ENCODE measurements at places on chromosomes 2 and 18. TPM values are rescaled to one million over a fixed set of nuclear protein-coding genes. Genes with fewer than 3 reads are reported as not detected.

DNA sequence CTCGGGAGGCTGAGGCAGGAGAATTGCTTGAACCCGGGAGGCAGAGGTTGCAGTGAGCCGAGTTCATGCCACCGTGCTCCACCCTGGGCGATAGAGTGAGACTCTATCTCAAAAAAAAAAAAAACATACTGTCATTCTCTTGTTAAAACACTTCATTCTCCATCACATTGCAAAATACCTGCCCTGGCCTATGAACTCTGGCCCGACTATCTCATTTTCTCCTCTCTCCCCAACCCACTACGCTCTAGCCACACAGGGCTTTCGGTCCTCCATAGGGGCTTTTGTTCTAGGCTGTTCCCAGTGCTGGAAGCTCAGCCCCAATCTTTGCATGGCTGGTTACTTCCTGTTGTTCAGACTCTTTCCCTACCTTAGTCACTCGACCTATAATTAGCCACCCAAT is 10.3 kb downstream of the CEP76 start:
- DNase-seq: no peak

GRCh38 chr2:15756011-15756550 is 164.4 kb downstream of the DDX1 start:
- no peak for DNase-seq

- DNase-seq: no peak
Observed at GRCh38 chr2:111101592-111101991, 19.1 kb upstream of the BCL2L11 start.

- no peak for DNase-seq
Observed at GRCh38 chr2:115386465-115386864, 944.0 kb downstream of the DPP10 start.

- DNase-seq: no peak
Observed at GRCh38 chr2:27572439-27572838, 10.4 kb upstream of the ZNF512 start.

DNA sequence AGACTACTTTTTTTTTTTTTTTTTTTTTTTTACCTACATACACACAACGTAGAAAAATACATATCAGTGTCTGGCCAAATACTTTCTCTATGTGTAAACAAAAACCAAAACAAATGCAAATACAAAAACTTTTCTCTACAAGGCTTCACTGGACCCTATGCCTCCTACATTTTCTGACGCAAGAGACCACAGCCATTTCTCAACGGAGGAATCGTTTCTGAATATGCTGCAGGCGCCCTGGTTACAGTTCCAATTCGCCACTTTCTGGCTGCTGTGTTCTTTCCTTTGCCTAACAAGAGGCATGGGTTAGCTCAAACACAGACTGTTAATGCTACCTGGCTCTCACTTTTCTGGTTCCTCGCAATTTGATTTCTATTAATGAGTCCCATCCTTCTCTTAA is 96.4 kb downstream of the EPB41L3 start:
- no peak for DNase-seq

- no peak for DNase-seq
Observed at GRCh38 chr2:8629402-8629801, 52.5 kb upstream of the ID2 start.

GRCh38 chr18:2303517-2304238 is 267.6 kb downstream of the METTL4 start:
- no peak for DNase-seq

GRCh38 chr2:77652499-77652898 is 130.3 kb upstream of the LRRTM4 start:
- no peak for DNase-seq

DNA sequence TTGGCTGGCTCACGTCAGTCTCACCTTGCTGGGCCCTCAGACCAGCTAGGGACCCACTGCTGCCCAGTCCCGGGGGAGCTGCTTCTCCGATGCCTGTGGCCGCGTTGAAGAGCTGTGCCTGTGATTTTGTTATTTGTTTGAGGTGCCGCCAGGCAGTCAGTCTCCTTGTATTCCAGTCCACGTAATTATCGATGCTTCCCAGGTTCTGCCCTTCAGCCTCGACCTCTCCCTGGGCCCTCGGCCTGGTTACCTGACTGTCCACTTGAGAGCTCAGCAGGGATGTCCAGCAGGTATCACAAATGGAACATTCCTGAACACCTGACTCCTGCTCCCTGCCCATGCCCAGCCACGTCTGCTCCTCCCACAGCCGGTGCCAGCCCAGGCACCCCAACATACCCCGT is 195.9 kb upstream of the HS6ST1 start:
- peak; percentile 50 for DNase-seq

Gene RASGRP3
- 16.0 TPM for total RNA-seq

All from sciatic nerve (tissue), 2 donors.